CD4-positive, CD25-positive, alpha-beta regulatory T cell (primary cell): ENCODE measurements at places on chromosomes 16 and 17.
A peak's percentile ranks its signal among the peaks of the same experiment; 100 is the strongest.

DNA sequence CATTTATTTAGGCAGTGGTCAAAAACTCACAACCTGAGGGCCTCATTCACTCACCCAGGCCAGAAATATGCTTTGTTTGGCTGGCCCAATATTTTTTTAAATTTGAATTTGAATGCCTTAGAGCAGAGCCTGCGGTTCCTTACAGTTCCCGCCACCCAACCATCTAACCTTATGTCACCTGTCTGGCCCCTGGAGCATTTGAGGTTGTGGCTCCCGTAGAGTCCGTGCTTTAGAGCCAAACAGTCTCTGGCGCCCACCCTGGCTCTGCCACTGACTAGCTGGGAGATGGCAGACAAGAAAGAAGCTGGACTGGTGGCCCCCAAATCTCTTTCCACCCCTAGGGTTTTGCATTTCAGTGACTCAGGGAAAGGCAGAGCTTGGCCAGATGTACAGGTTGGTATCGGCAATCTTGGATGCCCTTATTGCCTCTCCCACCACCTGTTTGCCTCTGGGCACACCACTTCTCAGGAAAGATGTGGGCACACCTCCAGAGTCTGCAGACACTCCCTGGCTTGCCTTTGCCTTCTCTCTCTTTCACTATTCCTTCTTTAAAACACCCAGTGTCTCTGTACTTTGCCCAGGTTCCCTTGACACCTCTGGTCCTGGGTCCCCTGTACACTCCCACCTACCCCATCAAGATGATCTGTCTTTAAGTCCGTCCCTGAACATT lies 1.9 kb upstream of the MAP3K14 start:
- DNase-seq, result no peak

DNA sequence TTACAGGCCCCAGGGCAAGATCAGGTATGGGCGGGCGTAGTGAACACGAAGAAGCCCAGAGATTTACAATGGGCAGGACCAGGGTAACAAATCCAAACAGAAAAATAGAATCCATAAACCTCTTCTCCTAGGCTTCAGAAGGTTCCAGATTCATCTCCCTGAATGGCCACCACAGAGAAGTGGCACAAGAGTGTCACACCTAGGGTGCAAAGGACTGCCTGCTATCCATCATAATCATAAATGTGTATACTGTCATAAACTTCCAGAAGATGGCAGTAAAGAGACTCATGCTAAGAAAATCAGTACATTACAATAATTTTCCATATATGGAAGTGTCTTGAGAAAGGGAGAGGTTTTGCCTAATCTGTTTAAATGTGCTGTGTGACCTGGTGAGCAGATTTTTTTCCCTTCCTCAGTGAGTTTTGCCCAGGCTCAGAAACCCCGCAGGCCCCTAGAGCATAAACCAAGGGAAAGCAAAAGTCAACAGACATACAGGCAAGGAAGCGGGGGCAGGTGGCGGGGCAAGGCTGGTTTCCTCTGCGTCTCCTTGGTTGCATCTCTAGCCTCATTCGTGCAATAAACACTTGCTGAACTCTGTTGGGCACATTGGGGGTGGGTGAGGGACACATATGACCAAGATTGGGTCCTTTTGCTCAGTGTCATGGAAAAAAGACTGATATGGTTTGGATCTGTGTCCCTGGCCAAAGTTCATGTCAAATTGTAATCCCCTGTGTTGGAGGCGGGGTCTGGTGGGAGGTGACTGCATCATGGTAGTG lies 92.0 kb upstream of the CDH5 start:
- peak; percentile 33 for DNase-seq

- peak; percentile 70 for DNase-seq
These were observed 5.7 kb downstream of the MATCAP1 start for GRCh38 chr16:67177743-67178699.

DNA sequence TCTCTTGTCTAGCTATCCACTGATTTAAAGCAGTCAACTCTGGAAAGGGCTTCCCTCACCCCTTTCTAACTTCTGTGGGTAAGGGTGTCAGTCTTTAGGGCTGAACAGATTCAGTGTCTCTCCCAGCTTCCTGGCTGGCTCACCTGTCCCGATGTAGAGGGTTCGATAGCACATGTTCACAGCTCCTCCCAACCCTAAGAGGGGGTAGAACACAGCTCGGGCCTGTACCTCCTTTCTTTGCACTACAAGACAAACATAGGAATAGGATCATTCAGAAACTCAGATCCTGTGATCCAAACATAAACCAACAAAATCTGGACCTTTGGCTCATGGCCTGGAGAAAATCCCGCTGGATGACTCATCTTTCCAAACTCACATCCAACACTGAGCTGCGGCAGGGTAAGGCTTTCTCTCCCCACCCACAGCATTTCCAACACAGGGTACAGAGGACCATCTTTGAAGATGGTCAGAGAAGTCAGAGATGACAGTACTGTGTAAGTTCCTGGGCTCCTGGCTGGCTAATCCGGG lies 5.8 kb upstream of the DHRS13 start:
- no peak for DNase-seq

GRCh38 chr16:16930309-16931000 lies 540.3 kb downstream of the XYLT1 start:
- no peak for DNase-seq

DNA sequence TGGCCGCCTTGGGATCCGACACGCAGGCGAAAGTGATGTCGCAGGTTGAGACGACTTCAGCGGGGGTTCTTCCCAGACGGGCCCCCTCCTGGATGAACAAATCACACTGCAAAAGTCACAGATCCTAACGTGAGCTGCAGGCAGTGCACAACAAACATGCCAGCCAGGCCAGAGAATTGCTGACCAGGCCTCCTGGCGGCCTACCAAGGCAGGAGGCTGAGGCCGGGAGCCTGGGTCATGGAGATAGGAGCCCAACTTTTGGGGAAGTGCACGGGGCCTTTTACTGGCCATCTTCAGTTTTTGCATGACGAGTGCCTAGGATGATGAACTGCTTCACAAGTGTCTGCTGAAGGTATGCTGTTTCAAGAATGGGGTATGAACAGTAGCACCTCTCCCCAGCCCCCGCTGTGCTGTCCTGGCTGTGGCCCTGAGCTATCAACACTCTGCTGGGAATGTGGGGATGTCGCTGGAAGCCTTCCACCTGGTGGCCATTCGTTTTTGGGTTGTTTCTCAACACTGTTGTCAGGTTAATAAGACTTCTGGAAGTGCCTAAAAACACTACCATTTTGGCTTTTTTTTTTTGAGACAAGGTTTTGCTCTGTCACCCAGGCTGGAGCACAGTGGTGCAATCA lies 12.2 kb upstream of the ROGDI start:
- DNase-seq, result no peak

GRCh38 chr17:6084311-6085161 lies 14.4 kb downstream of the WSCD1 start:
- no peak for DNase-seq

- DNase-seq, result no peak
These were observed 64.5 kb upstream of the MED9 start for GRCh38 chr17:17412326-17412725.

DNA sequence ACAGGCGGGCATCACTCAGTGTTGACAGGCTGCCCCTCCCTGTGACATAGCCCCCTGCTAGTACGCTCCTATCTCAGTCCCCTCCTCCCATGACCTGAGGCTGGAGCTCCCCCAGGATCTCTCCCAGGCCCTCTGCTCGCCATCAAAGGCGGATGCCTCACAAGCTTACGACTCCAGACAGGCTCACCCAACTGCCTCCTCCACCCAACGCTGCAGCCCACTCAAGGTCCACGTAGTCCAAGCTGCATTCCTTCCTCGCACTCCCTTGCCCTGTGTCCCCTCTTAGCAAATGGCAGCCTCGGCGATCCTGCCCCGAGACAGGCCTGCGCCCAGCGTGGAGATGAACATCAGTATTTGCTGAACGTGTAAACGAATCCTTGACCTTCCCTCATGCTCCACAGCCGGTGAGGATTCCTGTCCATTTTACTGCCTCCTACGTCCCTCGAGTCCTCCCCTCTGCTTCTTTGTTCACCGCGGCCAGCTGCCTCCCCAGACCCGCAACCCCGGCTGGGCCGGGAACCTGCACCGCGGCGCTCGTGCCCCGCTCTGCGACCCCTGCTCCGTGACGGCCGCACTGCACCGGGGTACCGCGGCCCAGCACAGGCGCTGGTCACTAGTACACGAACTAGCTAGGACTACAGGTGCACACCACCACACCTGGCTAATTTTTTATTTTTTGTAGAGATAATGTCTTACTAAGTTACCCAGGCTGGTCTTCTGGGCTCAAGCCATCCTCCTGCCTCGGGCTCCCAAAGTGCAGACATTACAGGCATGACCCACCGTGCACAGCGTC lies 838 bp upstream of the TMEM97 start:
- DNase-seq, result peak; percentile 5

DNA sequence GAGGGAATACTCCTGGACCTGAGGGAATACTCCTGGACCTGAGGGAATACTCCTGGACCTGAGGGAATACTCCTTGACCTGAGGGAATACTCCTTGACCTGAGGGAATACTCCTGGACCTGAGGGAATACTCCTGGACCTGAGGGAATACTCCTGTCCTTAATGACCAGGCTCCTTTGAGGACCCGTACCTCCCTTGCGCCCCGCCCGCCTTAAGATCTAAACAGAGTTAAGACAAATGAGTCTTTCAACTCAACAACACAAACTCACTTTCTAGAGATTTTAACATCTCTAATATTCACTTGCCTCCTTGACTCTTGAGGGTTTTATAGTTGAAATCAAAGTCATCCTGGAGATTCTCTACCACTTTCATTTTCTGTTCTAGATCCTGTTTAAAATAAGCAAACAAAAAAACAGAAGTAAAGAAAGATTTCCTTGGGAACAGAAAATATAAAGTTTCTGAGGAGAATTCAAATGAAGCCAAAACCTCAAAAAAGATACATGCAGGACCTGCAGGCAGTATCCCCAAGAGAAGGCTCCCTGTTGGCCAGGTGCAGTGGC lies 49.7 kb downstream of the STAT3 start:
- DNase-seq, result peak; percentile 37

GRCh38 chr16:67470359-67470758 lies 10.6 kb downstream of the ATP6V0D1 start:
- DNase-seq, result no peak

DNA sequence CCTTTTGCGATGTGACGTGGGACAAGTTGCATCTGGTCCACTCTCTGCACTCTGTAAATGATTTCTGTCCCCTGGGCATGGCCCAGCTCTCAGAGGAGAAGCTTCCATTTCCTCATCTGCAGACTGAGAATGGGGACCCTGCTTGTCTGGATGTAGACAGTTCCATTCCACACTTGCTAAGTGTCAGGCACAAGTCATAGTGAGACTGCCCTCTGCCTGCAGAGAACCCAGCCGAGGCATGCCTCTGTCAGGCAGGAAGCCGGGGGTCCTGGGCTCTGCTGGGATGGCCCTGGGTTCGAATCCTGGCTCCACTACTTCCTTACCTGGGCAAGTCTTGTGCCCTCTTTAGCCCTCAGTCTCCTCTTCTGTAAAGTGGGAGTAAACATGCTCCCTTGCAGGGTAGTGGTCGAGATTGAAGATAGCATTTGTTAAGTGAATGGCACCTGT lies 4.1 kb downstream of the MAP2K3 start:
- DNase-seq, result no peak

GRCh38 chr16:4147236-4147635 lies 31.0 kb upstream of the ADCY9 start:
- DNase-seq, result no peak

- DNase-seq, result no peak
These were observed 267.1 kb upstream of the TBX2 start for GRCh38 chr17:61132524-61132923.

GRCh38 chr16:57750796-57751538 lies 15.4 kb downstream of the KATNB1 start:
- DNase-seq, result no peak

DNA sequence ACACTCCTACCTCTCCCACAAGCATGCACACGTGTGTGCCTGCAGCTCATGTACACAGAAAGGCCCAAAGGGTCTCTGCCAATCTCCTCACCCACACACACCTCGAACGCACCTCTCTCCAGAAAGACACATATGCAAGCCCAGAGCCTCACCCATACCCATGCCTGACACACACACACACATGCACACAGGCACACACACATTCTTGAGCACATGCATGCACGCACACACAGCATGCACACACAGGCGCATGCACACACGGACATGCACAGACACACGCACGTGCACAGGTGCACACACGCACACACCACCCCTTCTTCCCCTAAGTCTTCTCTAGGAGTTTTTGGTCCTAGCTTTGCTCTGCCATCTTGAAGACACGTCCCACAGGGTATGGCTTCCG lies 48.7 kb upstream of the CACNG4 start:
- no peak for DNase-seq

- no peak for DNase-seq
These were observed 2.2 kb downstream of the MYADML2 start for GRCh38 chr17:81944858-81945257.

GRCh38 chr17:5133311-5133710 lies 17.5 kb downstream of the USP6 start:
- no peak for DNase-seq

DNA sequence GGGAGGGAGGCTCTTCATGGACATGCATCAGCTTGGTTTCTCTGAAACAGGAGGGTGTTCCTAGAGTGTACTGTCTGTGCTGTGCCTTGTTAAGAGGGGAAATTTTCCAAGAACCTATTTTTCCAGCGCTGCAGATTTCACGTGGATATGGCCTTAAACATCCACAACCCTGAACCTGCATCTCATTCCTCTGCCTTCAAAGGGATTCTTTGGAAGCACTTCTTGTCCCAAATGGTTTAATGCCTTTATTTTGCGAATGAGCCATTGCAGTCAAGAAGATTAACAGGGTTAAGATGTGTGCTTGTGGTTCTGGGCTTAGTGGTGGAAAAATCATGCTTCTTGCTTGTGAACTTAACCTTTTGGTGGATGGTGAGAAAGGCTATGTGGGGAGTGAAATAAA lies 161.2 kb downstream of the XYLT1 start:
- DNase-seq, result no peak

DNA sequence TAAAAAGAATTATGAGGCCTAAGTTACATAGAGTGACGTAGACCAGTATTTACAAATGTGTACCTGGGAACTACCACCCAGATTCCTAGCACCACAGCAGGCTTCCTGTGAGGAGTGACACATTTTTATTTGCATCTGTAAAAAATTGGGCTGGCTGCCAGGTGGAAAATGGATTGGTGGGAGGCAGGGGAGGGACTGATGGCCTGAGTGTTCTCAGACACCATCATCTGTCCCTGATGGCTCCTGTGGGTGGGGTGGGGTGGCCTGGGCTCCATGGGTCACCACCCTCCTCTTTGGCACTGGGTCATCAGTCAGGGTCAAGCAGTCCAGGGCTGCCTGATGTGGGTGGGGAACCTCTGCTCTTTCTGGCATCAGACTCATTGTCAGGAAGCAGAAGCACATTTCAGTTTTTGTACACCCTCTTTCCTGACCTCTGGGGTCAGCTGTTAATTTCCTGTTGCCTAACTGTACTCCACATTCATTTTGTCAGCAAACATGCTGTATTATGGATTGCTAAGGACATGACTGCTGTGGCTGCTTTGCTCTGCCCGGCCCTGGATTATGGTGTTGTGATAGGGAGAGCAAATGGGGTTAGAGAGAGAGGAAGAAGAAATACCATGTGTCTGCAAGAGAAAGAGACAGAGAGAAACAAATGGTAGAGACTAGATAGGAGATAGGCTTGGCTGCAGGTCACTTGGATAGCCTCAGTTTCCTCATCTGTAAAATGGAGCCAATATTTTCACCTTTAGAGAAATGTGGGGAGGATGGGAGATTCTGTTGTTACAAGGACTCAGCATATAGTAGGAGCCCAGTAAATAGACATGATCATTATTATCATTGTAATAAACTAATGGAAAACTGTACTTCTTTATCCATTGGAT lies 11.6 kb upstream of the MFAP4 start:
- DNase-seq, result no peak
